SJSA1 (cell line): ENCODE measurements at places on chromosomes 4 and X.

- H3K27ac ChIP-seq: no peak overlapping the region
- H3K36me3 ChIP-seq: no peaks in the 10 kb centered on the region
- H3K27me3 ChIP-seq: no peaks in the 10 kb centered on the region
- no peaks in the 10 kb centered on the region for H3K4me1 ChIP-seq
- no peak for DNase-seq
- H3K4me3 ChIP-seq: no peak overlapping the region
These were observed 11.9 kb upstream of the HS3ST1 start for GRCh38 chr4:11440481-11441193.

DNA sequence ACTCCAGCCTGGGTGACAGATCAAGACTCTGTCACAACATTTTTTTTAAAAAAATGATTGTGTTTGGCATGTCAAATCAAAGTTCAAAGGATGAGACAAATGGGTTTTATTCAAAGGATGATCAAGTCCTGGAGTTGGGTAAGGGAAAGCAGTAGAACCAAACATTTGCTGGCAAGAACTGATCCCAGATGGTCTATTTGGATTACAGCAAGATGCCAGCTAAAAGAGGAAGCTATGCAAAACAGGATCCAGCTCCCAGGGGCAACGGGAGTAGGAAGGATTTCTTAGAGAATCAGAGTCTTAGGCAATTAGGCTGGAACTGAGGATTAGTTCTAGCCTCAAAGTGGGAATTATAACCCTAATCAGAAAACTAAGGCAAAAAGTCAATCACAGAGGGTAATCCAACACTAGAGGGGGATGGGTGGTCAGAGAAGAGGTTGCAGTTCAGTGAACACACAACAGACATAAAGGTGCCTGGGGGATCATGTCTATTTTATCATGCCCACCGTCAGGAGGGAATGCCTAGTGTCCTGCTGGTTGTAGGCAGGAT is 133.0 kb upstream of the PLS3 start:
- no peaks in the 10 kb centered on the region for H3K27me3 ChIP-seq
- no peak for DNase-seq
- no peaks in the 10 kb centered on the region for H3K36me3 ChIP-seq
- no peaks in the 10 kb centered on the region for H3K4me1 ChIP-seq

DNA sequence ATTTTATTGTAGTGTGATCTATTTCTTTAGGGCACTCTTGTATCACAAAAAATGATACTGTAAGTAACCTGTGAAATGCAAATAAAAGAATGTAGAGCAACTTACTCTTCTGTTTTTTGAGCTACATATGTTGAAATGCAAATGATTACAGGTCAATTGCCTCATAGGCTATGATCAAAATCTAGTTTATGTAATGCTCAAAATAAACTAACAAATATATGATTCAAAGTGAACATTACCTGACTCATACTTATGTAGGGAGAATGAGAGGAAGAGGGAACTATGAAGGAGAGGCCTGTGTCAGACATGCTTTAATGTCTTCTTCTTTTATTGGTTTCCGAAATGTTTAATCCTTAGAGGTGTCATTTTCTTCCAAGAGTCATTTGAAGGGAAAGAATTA is 5.0 kb upstream of the RPS6KA3 start:
- peaks cover 3% of the 10 kb centered on the region for H3K4me1 ChIP-seq
- no peaks in the 10 kb centered on the region for H3K27me3 ChIP-seq
- no peaks in the 10 kb centered on the region for H3K36me3 ChIP-seq
- no peak overlapping the region for H3K4me3 ChIP-seq

- no peak overlapping the region for H3K4me3 ChIP-seq
- H3K27me3 ChIP-seq: no peaks in the 10 kb centered on the region
- peaks cover 21% of the 10 kb centered on the region for H3K4me1 ChIP-seq
- no peaks in the 10 kb centered on the region for H3K36me3 ChIP-seq
- no peak overlapping the region for H3K27ac ChIP-seq
These were observed 78.8 kb downstream of the TMEM164 start for GRCh38 chrX:110081740-110082139.

DNA sequence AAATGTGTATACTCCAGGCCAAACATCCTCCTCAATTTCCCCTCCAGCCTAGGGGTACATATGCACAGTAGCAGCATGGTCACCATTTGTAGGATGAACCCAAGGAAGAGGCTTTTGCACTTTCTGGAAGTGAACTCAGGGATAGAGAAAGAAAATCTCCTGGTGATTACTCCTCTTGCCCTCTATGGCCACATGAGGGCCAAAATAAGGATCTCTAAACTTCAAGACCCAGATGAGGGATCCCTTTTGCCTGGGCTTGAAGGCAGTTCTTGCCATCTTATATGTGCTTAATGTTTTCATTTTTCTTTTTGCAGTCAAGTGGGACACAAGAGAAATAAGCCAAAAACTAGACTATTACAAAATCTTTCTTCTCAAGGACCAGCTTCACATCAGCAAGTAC is 29.5 kb upstream of the MUC7 start:
- no peak overlapping the region for H3K4me3 ChIP-seq
- H3K27ac ChIP-seq: no peak overlapping the region
- no peaks in the 10 kb centered on the region for H3K27me3 ChIP-seq
- no peaks in the 10 kb centered on the region for H3K4me1 ChIP-seq
- H3K36me3 ChIP-seq: no peaks in the 10 kb centered on the region

DNA sequence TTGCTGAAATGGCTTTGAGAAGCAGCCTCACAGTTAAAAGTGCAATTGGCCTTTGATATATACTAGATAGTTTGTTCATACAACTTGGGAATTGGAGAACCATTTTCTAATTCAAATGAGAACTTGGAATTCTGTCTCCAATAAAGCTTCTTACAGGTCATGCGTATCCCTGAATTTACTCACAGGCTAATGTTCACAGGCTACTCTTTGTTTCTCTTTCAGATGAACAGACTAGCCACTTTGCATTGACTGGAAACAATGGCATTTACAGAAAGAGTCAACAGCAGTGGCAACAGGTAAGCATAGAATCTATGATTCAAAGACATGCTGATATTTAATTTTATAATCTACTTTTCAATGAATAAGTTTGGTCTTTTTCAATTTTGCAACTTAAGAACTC is 13.5 kb downstream of the AFF1 start:
- no peak for DNase-seq
- H3K4me1 ChIP-seq: no peaks in the 10 kb centered on the region
- H3K4me3 ChIP-seq: no peak overlapping the region
- H3K27me3 ChIP-seq: no peaks in the 10 kb centered on the region

DNA sequence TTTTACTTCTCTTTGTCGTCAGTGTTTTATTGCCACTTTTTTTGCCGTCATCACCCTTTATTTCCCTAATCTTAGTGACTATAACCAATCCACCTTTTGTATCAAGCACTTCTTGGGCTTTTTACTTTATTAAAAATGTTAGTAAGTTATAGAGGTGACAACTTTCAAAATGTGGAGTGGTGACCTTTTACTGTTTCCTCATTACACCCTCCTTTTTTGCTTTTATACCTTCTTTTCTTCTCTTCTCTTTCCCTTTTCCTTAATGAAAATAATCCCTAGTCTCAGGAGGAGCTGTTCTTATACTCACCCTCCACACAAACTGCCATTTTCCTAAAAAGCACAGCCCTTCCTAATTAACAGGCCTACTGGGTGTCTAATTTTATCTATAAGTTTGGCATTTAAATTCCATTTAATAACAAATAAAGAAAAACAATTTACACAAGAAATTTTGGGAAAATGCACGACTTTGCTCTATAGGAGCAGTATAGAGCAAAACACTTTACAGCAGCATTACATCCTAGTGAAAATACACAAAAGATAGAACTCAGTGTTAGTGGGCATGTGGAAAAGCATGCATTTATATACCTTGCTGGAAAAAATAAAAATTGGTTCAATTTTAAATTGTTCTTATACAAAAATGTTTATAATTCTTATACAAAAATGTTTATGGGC is 27.3 kb downstream of the BBS12 start:
- H3K27ac ChIP-seq: no peak overlapping the region
- H3K4me3 ChIP-seq: no peak overlapping the region
- no peaks in the 10 kb centered on the region for H3K36me3 ChIP-seq
- DNase-seq: no peak
- peaks cover 30% of the 10 kb centered on the region for H3K4me1 ChIP-seq

DNA sequence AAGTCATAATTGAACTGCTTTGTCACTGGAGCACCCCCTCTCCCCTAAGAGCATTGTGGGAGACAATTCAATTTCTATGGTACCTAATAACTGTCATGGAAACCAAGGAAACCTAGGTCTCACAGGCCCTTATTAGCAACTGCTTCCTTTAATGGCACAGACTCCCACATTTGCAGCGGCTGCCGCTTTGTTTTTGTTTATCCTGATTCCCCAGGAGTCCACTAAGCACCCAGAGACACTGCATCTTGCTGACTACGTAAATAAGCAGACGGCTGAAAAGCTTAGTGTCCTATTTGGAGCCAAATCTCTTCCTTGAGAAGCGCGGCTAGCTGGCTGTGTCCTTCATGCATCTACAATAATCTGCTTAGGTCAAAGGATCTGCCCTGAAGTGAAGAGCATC is 494.4 kb downstream of the TMA16 start:
- no peak overlapping the region for H3K27ac ChIP-seq
- H3K4me3 ChIP-seq: no peak overlapping the region
- H3K36me3 ChIP-seq: no peaks in the 10 kb centered on the region
- H3K4me1 ChIP-seq: no peaks in the 10 kb centered on the region
- no peak for DNase-seq
- no peaks in the 10 kb centered on the region for H3K27me3 ChIP-seq

GRCh38 chr4:145003675-145004074 is 94.3 kb downstream of the ANAPC10 start:
- H3K27ac ChIP-seq: no peak overlapping the region
- DNase-seq: no peak
- no peak overlapping the region for H3K4me3 ChIP-seq
- no peaks in the 10 kb centered on the region for H3K4me1 ChIP-seq
- H3K36me3 ChIP-seq: no peaks in the 10 kb centered on the region; the same call in 1 of the 2 replicates
- no peaks in the 10 kb centered on the region for H3K27me3 ChIP-seq

- no peak for DNase-seq
- peaks cover 3% of the 10 kb centered on the region; the same call in 1 of the 2 replicates for H3K36me3 ChIP-seq
- no peaks in the 10 kb centered on the region for H3K27me3 ChIP-seq
- H3K4me1 ChIP-seq: peaks cover 50% of the 10 kb centered on the region
- H3K27ac ChIP-seq: no peak overlapping the region
- no peak overlapping the region for H3K4me3 ChIP-seq
These were observed 5.3 kb downstream of the MTM1 start for GRCh38 chrX:150573702-150574101.

GRCh38 chr4:24209131-24209530 is 319.3 kb upstream of the PPARGC1A start:
- no peaks in the 10 kb centered on the region for H3K27me3 ChIP-seq
- no peaks in the 10 kb centered on the region for H3K36me3 ChIP-seq
- H3K27ac ChIP-seq: no peak overlapping the region
- no peak overlapping the region for H3K4me3 ChIP-seq

GRCh38 chrX:1903236-1903935 is 288.5 kb downstream of the ASMT start:
- peak; percentile 26 for DNase-seq
- H3K36me3 ChIP-seq: no peaks in the 10 kb centered on the region
- H3K27me3 ChIP-seq: no peaks in the 10 kb centered on the region

- no peaks in the 10 kb centered on the region for H3K4me1 ChIP-seq
- H3K36me3 ChIP-seq: no peaks in the 10 kb centered on the region
- no peaks in the 10 kb centered on the region for H3K27me3 ChIP-seq
- H3K27ac ChIP-seq: no peak overlapping the region
- H3K4me3 ChIP-seq: no peak overlapping the region
- no peak for DNase-seq
These were observed 435.6 kb downstream of the PCDH10 start for GRCh38 chr4:133584714-133585113.

- no peaks in the 10 kb centered on the region for H3K36me3 ChIP-seq
- no peak for DNase-seq
- no peaks in the 10 kb centered on the region for H3K27me3 ChIP-seq
These were observed 1798.9 kb downstream of the PCDH7 start for GRCh38 chr4:32519060-32519459.

GRCh38 chr4:88998001-88998400 is 59.0 kb downstream of the FAM13A start:
- no peak for DNase-seq
- H3K4me1 ChIP-seq: no peaks in the 10 kb centered on the region
- H3K27me3 ChIP-seq: no peaks in the 10 kb centered on the region
- no peaks in the 10 kb centered on the region for H3K36me3 ChIP-seq
- no peak overlapping the region for H3K27ac ChIP-seq
- no peak overlapping the region for H3K4me3 ChIP-seq

- no peak overlapping the region for H3K27ac ChIP-seq
- H3K36me3 ChIP-seq: no peaks in the 10 kb centered on the region
- no peaks in the 10 kb centered on the region for H3K4me1 ChIP-seq
- H3K27me3 ChIP-seq: no peaks in the 10 kb centered on the region
- no peak overlapping the region for H3K4me3 ChIP-seq
These were observed 19.0 kb upstream of the DCX start for GRCh38 chrX:111431001-111431400.

DNA sequence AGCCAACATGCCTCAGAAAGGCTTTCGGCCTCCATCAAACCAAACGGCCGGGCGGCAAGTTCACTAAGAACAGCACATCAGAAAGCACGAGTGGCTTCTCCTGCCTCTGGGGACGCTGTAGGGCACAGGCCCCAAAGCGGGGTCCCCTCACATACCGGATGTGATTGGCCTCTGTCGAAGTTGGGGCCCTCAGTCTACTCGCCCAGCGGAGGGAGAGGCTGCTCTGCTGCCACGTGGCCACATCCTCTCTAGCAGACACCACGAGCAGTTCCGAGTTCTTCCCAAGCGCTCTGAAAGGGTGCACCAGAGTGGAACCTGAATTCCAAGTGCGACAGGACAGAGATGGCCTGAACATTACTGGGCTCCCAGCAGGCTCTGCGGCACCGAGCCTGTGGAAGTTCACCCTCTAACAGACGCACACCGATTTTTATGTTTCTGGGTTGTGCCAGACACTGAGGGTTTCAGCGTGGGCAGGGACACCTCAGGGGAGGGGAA is 21.1 kb downstream of the NOP14 start:
- H3K4me3 ChIP-seq: no peak overlapping the region
- no peak for DNase-seq
- H3K27me3 ChIP-seq: no peaks in the 10 kb centered on the region
- H3K4me1 ChIP-seq: peaks cover 3% of the 10 kb centered on the region; the same call in 1 of the 2 replicates

DNA sequence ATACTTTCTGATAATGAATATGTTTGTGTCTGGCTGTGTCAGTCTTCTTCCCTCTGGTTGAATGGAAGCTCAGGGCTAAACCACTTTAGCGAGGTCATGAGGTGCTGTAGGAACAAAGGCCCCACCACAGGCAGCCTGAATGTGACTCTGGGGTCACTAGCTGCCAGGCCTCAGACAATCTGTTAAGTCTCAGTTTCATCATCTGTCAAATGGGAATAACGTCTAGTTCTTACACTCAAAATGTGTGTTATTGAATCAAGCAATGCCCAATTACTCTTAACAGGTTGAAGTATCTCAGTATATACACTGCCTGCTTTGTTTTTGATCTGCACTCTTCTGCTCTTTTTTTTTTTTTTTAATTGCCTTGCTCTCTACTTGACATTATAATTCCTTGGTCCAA is 148.6 kb downstream of the STK32B start:
- H3K4me3 ChIP-seq: no peak overlapping the region

GRCh38 chr4:100841911-100842310 is 324.1 kb upstream of the EMCN start:
- no peaks in the 10 kb centered on the region for H3K4me1 ChIP-seq
- DNase-seq: no peak

GRCh38 chr4:112509243-112510141 is 6.5 kb downstream of the NEUROG2 start:
- peaks cover 1% of the 10 kb centered on the region for H3K4me1 ChIP-seq
- no peak overlapping the region for H3K27ac ChIP-seq
- peaks cover 56% of the 10 kb centered on the region for H3K27me3 ChIP-seq
